NCI-H524 treated with DMSO at 0.1 percent for 48 hours (cell line): ENCODE measurements at places on chromosomes 6 and 20.

DNA sequence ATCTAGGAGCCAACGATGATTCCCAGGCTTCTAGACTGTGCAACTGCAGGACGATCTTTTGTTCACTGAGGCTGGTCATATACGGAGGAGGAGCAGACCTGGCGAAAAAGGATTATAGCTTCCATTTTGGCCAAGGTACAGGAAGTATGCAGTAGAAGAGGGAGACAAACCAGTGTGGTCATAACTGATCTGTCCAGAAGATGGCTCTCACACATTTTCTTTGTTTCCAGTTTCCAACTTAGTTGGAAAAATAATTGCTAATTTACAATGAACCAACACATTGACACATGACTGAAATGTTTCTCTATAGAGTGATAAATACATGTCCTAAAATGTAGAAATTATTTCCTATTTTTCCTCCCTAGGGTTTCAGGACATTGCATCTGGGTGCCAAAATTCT, 364.1 kb upstream of the BTBD3 start:
- no peak for DNase-seq

GRCh38 chr6:138013959-138014358, 93.3 kb downstream of the PERP start:
- DNase-seq: no peak

GRCh38 chr20:37365760-37366638, 20.1 kb downstream of the SRC start:
- no peak for DNase-seq

- no peak for DNase-seq
These were observed 8.8 kb downstream of the EDN1 start for GRCh38 chr6:12298995-12299394.

DNA sequence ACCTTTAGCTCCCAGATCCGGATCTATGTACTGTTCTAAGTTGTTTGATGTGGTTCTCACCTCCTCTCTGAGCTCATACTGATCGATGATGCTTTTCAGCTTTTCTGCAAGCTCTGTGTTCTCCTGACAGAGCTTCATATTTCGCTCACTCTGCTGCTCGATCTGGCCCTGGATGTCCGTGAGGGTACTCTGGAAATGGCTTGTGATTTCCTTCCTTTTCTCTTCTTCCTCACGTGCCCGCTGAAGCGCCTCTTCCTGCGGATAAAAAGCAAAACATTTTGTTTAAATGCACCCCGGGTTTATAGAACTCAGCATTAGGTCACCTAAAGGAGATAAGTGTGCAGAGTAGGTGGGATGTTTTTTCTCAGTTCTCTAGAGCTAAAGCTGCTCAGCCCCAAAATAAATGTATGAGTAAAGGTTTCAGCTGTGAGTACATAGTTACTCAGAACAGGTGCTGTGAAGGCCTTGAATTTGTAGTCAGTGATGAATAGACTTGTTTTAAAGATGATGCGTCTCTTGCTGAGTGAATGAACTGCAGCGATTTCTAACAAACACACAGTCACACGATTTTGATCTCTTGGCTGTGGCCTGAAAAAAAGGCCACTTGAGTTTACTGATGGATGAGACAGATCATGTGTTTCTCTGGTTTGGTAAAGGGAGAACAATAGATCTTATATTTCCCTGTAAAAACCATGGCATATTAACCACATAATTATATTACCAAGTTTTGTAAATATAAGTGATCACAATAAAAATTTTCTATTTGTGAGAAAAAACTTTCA, 29.1 kb downstream of the TXLNB start:
- DNase-seq: no peak

GRCh38 chr20:43919686-43920403, 5.2 kb downstream of the TOX2 start:
- no peak for DNase-seq

- no peak for DNase-seq
These were observed 157.9 kb downstream of the BTBD9 start for GRCh38 chr6:38481851-38482250.

DNA sequence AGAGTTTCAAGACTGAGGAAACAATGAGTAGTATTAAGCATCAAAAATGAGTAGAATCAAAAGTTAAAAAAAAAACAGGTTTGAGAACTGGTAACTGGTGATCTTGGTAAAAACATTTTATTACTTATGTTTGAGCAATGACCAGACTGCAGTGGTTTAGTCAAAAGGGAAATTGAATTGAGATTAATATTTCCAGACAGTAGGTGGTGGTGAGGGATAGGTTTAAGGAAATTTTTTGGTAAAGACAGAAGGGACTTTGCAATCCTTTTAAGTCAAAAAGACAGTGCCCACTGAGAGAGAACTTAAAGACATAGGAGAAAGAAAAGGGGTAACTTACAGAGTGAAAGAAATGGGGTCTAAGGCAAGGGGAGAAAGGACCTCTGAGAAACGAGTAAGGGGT, 156.9 kb downstream of the ASCC3 start:
- DNase-seq: no peak

GRCh38 chr20:49345524-49345923, 67.7 kb upstream of the ZNFX1 start:
- DNase-seq: peak; percentile 54

DNA sequence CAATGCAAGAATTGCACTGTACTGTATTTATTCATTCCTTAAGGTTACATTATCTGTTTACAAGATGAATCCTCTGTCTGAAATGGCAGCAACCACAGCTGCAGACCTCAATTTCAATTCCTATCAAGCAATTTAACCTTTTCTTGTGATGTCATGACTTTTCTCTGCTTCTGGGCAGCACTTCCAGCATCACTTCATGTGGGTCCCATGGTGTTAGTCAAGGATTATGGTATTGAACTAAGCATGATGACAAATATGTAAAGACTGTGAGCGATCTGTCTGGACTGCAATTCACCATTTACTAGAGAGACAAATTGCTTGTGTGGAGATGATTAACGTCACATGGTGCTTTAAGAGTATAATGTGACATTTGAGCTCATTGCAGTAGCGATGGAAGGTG, 90.5 kb upstream of the CCN2 start:
- no peak for DNase-seq

DNA sequence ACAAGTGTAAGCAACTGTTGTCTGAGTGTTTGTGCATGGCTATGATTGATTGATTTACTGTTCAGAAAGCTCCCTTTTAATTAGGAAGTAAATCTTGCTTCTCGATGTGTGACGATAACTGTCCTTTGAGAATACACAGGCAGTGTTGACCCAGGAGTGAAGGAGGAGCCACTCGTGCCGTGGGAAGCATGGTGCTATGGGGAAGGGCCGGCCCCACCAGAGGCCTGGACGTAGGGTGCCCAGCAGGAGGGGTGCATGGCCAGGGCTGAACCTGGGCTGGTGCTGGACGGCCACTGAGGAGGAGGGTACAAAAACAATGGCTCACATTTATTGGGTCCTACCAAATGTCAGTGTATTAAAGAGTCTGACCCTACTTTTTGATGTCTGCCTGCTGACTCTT, 60.7 kb downstream of the ANKRD60 start:
- DNase-seq: no peak

- no peak for DNase-seq
These were observed 200.7 kb upstream of the ECI2 start for GRCh38 chr6:4336084-4336483.

DNA sequence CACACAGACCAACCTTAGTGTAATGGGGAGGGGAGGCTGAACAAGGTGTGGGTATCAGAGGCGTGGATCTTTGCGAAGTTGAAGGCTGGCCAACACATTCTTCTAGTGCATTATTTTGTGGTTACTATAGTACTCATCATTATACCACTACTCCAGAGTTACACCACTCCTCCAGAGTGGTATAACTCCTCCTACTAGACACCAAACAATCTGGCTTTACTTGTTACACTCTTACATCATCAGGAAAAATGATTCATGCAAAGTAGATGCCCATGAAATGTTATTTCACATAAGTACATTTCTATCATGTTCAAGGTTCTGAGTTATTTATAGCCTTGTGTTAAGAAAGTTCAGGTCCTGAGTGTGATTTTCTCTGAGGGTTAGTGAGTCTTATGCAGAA, 443.1 kb upstream of the OPRM1 start:
- no peak for DNase-seq

- no peak for DNase-seq
These were observed 375.4 kb upstream of the RSPO3 start for GRCh38 chr6:126743076-126743475.

- DNase-seq: no peak
These were observed 6.2 kb downstream of the TRIM26 start for GRCh38 chr6:30206799-30207618.
